NCI-H1417 treated with DMSO at 0.1 percent for 48 hours (cell line): ENCODE measurements at places on chromosomes 3 and 15.

GRCh38 chr3:196609805-196610515, 29.5 kb upstream of the NRROS start:
- no peak for DNase-seq

DNA sequence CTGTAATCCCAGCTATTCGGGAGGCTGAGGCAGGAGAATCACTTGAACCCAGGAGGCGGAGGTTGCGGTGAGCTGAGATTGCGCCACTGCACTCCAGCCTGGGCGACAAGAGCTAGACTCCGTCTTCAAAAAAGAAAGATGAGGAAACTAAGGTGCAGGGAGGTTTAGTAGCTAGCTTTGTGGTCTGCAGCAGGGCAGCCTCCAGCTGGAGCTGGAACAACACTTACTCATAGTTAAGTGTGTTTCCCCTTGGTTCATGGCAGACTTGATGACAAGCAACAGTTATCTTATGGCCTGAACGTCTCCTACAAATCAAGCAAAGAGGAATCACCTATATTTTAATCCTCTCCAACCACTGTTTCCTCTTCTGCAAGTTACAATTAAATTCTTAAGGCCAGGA, 12.6 kb downstream of the KAT2B start:
- DNase-seq = no peak

- no peak for DNase-seq
Observed at GRCh38 chr3:132871956-132872355, 149.7 kb upstream of the NPHP3 start.

DNA sequence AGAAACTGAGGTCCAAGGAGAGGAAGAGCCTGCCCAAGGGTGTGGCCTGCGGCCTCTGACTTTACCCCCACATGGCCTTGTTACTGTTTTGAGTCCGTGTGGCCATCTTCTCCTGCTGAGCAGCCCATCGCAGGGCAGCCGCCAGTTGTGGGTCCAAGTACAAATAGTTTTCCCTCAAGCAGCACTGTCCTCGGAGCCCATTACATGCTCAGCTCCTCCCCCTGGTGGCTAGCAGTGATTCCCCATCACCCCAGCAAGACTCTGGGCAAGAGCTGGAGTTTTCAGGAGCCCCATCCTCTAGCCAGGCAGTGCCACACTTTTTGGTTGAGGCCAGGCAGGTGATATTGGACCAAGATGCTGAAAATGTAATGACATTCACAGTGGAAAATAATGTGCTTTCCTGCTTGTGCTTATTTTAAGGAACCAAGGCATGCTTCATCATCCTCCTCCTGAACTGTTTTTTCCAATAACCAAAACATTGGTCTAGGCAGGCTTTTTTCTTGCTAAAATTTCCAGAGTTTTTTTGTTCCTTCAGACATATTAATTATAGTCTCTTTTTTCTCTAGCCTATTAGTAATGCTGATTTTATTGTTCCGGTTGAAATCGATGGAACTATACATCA, 23.2 kb upstream of the VILL start:
- DNase-seq = no peak

GRCh38 chr3:10561162-10561945, 56.0 kb upstream of the ATP2B2 start:
- no peak for DNase-seq

GRCh38 chr15:78390826-78391225, 47.2 kb upstream of the IREB2 start:
- no peak for DNase-seq
